Activated CD4-positive, alpha-beta T cell treated with anti-CD3 and anti-CD28 coated beads, Interleukin-2, amount 50 U/mL, for 4 hours (primary cell): ENCODE measurements at places on chromosomes 3 and 15.
A peak's percentile ranks its signal among the peaks of the same experiment; 100 is the strongest.

DNA sequence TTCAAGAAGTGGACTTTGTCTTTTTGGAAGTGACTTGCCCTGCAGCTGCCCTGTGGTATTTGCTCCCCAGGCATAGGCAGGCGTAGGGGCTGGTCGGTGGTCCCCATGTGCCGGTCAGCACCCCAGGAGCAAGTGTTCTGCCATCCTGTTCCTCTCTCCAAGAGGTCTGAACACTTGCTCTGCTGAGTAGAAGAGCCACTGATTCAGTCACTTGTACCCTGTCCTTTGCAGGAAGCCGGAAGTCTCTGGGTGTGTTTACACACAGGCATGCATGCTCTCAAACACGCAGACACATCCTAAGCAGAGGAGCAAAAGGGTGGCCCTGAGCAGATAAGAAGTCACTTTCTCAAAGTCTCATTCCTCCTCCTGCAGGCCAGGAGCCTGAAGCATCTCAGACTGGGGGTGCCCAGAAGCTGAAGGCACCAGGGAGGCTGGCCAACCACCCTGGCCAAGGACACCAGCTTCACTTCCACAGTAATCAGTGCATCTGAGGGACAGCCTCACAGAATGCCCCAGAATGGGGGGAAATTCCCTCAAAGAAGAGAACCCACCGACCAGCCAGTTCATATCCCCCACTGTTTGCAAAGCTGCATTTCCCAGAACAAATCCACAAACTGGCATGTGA lies 88.7 kb upstream of the POMGNT2 start:
- peak; percentile 20 for DNase-seq

DNA sequence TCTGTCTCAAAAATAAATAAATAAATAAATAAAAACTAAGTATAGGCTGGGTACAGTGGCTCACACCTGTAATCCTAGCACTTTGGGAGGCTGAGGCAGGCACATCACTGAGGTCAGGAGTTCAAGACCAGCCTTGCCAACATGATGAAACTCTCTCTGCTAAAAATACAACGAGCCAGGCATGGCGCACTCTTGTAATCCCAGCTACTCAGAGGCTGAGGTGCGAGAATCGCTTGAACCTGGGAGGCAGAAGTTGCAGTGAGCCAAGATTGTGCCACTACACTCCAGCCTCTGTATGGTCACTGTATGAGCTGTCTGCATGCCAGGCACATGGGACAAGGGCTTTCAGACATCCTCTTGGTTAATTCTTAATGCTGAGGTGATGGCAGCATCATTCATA lies 28.7 kb downstream of the TIPIN start:
- no peak for DNase-seq

DNA sequence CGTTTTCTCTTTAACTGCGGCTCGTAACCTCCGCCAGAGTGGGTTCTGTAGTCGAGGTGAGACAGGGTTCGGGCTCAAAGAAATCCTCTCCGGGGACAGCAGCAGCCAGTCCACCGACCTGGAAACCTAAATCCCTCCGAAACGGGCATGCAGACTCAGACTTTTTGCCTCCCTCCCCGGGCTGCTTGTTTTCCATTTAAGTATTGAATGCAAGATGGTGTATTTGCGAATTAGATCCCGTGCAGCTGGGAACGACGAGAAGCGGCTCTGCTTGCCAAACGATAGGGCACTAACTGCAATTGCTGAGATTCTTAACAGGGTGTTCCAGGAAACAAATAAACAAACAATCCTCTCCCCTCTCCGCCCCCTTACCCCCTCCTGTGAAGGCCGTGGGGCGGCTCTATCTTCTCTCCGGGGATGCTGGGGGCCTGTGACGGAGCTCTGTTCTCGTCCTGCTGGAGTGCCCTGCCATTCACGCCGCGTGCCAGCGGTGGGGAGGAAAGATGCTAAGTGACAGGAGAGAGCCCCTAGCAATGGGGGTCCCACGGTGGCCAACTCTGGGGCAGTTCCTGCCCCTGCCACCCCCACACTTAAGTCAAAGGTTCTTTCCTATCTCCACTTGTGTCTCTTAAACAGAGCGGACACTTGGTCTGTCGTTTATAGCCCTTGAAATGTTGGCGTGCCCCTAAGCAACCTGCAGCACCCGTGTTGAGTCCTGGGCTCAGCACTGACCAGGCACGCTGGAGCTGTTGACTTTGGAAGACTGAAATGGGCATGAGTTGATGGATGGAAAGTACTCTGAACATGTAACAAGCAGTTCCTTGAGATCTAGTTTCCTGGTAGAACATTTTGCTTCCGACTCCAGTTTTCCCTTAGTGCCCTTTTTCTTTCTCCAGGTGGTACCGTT lies 1.3 kb upstream of the ETV5 start:
- no peak for DNase-seq

GRCh38 chr3:42601896-42602581 lies 1.6 kb downstream of the NKTR start:
- no peak for DNase-seq

GRCh38 chr15:74656935-74657535 lies 38.8 kb downstream of the EDC3 start:
- no peak for DNase-seq

DNA sequence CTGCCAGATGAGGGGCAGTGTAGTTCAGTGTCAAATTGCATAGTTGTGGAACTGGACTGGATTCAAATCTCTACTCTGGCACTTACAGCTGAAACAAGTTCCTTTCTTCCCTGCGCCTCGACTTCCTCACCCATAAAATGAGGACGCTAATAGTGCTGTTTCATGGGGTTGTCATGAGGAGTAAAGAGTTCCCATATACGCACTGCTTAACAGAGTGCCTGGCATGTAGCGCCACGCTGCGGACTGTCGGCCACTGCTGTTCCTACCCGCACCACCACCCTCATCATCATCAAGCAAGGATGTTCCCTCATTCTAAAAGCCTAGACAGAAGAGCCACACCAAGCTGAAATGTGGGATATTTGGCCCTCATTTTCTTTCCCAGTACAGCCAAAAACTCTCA lies 91.9 kb downstream of the CHDH start:
- DNase-seq = no peak

- DNase-seq = no peak
These were observed 9.3 kb downstream of the BAHD1 start for GRCh38 chr15:40450047-40450446.

GRCh38 chr3:72114773-72115172 lies 329.8 kb upstream of the PROK2 start:
- DNase-seq = no peak

DNA sequence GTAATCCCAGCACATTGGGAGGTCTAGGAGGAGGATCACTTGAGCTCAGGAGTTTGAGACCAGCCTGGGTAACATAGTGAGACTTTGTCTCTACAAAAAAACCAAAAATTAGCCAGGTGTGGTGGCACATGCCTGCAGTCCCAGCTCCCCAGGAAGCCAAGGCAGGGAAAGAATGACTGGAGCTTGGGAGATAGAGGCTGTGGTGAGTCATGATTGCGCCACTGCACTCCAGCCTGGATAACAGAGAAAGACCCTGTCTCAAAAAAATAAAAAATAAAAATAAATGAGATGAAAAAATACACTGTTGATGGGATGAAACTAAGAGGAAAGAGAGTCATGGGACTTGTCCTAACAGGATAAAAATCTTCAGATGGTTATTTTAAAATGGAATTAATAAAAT lies 137.6 kb downstream of the IMPG2 start:
- no peak for DNase-seq

GRCh38 chr3:42663581-42664437 lies 10.3 kb downstream of the ZBTB47 start:
- DNase-seq = no peak

DNA sequence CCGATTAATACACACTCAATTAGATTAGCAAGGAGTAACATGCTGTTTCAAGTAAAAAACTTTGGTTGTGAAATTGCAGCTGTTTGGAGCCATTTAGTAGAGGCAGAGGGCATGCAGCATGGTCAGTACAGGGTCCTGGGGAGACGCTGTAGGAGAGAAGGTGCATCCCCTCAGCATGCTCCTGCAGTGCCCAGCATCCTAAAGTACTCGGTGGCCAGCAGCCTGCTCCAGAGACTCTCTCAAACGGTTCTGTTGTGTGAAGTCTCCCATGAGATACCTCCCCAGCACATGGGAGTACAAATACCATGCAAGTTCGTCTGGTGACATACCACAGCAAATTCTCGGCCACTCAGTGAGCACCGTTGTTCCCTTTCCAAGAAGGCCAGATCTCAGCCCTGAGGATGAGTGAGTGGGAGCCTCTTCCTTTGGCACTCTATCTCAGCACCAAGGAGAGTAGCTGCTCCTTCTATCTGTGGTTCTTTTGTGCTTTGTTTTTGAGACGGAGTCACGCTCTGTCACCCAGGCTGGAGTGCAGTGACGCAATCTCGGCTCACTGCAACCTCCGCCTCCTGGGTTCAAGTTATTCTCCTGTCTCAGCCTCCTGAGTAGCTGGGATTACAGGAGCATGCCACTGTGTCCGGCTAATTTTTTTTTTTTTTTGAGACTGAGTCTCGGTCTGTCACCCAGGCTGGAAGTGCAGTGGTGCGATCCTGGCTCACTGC lies 72.7 kb downstream of the TJP1 start:
- no peak for DNase-seq

DNA sequence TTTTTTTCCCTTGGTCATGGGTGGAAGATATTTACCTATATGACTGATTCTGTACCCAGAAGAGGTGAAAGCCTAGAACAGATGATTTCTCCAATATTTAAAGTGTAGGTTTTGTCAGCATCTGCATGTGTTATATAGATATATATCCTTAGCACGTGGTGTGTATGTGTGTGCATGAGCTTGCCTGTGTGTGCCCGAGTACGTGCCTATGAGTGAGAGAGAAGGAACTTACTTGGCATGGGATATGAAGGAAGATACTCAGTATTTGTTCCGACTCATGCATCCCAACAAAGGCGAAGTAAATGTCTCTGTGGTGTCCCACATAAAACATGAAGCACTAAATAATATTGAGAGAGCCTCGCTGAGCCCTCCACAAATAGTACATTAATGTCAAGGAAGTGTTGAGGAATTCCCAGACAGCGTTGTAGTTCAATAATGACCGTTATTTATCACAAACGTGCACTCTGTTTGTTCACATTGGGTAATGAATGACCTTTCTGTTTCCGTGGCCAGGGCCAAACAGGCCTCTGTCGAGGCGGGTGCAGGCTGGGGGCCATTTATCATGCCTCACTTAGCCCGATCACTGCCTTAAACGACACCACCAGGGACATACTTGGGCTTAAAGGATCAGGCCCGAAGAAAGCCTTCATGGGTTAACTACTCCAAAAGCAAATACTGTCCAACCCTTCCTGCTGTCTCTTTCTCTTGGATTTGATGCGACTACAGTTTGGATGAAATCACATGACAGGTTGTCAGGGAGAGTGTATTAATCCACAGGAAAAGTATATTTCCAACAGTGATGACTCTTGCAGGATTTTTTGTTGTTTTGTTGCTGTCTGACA lies 267.7 kb downstream of the PTPRG start:
- DNase-seq = no peak

DNA sequence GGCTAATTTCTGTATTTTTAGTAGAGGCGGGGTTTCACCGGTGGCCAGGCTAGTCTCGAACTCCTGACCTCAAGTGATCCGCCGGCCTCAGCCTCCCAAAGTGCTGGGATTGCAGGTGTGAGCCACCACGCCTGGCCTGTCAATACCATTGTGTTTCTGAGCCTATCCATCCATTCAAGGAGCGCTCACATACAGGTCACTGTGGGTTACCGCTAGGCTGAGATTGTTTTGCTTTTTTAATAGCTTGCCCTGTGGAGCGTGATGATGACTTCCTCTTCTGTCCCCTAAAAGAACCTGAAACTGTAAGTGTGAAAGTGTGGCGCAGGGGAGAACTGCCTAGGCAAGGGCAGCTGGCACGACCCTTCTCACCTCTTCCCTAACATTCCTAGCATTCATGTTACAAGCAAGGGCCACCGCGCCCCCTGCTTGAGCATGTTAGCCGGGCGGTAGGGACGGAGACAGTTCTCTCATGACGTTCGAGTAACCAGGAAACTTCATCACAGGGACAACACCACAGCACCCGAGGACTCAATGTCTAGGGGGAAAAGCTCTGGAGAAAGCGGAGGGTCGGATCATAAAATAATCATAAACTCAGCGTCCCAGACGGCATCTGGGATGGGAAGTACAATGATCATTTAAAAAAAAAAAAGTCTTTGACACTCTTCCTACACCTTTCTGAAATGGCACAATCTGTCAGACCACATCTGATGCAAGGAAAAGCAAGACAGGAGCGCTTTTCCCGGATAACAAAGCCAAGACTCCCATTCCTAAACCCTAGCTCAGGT lies 790 bp downstream of the LAMP3 start:
- no peak for DNase-seq

DNA sequence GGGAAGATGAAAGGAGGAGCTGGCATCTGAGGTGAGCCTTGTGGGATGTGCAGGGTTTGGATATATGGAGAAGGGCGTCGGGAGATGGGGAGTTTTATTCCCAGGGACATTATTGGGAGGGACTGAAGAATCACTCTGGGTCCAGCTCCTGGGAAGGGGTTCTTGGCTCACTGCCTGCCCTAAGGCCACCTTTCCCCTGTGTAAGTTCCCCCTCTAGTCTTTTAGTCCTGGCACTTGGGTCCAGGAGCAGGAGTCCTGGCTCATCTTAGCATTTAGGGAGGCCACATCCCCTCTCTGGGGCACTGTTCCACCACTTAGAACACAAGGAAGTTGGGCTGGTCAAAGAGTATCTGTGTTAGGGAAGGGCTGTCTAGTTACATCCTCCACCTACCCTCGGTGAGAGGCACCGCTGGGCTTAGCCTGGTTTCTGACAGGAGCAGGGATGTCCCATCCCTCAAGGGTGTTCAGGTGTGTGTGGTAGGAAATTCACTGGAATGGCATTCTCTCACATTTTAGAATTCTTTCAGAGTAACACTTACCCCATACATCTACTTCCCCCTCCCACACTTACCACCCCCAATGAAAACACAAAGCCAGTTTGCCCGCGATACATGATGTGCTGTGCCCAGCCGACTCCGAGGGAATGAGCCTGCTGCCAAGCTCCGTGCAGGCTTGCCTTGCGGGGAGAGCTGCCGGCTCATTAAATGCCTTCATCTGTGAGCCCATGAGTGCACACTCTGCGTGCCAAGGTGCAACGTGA lies 86.7 kb downstream of the FAM43A start:
- no peak for DNase-seq

GRCh38 chr15:22917556-22917955 lies 62.6 kb downstream of the CYFIP1 start:
- no peak for DNase-seq

GRCh38 chr3:136818191-136818768 lies 646 bp upstream of the SLC35G2 start:
- no peak for DNase-seq

DNA sequence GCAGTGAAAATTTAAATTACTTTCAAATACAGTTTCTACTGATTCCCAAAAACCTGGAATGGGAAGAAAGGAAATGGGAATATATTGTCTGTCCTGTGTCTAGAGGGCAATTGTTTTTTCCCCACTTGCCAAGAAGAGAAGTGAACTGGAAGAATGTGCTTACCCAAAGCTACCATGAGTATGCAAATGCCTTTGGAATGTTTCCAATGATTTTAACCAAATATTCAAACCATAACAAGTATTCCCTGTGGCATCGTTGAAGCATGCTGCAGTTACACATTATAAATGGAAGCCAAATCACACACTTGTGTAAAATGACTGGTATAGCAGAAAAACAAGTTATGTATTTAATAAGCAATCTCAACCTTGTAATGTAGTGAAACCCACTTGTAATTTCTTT lies 368.2 kb downstream of the GBE1 start:
- DNase-seq = no peak
